ENCODE measurements at places on chromosomes 12 and 14.

- no peak for DNase-seq
Measured at GRCh38 chr12:26128168-26128567, 3.3 kb upstream of the BHLHE41 start.

GRCh38 chr14:60695327-60695726, 28.8 kb downstream of the SIX4 start:
- no peak for DNase-seq

- no peak for DNase-seq
Measured at GRCh38 chr12:64810831-64811230, 13.6 kb upstream of the TBC1D30 start.

DNA sequence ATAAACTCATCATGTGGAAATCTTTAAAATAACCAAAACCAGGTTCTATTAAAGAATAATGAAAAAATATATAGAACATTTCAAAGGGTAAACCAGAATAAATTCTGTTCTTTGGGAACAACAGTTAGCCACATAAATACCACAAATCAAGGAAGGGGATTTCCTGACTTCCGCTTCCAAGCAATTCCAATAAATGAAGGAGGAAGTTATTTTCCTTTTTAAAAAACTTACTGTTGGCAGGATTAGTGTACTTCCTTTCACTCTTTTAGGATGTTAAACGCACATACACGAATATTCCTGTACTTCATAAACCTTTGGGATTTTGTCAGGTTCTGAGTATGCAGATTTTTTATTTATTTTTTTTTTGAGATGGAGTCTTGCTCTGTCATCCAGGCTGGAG, 13.7 kb upstream of the LIMA1 start:
- no peak for DNase-seq

GRCh38 chr12:81128930-81129554, 51.2 kb downstream of the ACSS3 start:
- no peak for DNase-seq

- no peak for DNase-seq
Measured at GRCh38 chr12:69821456-69822159, 3.4 kb upstream of the MYRFL start.

GRCh38 chr12:67354322-67354721, 85.2 kb downstream of the CAND1 start:
- no peak for DNase-seq

- DNase-seq, result no peak
Measured at GRCh38 chr14:75697918-75698317, 36.9 kb downstream of the TTLL5 start.

- DNase-seq, result no peak
Measured at GRCh38 chr12:8081251-8081920, 688 bp upstream of the NECAP1 start.

DNA sequence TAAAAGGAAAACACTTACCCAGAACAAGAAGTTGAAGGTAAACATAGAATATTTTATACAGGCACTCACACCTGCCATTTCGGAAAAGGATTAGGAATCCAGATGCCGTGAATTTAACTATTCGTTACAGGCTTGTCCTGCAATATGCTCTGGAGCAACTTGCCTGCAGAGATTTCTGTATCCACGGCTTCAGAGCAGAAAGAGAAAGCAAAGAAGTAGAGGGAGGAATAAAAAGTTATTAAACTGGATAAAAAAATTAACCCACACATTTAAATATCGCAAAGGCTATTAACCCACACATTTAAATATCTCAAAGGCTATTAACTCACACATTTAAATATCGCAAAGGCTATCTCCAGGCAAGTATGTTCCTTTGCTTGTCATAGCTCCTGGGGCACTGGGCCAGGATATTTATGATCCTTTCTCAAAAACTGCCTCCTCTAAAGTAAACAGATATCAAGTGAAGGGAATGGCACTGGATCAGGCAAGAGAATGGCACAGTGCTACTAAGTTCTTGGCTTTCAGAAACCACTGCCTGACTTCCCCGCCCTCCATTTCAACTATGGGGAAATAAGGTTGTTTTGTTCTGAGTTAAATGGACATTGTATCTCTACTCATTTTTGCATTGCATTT, at the start of gene TSPAN8:
TSPAN8 (minus strand) TSS at position 399 of the 633 bp plus-strand sequence; CDS start at position 78, 321 bp downstream.
- DNase-seq, result no peak

GRCh38 chr12:120618954-120619615, 21.3 kb upstream of the CABP1 start:
- DNase-seq, result no peak

GRCh38 chr12:120339256-120339655, 11.7 kb upstream of the PLA2G1B start:
- DNase-seq, result no peak

DNA sequence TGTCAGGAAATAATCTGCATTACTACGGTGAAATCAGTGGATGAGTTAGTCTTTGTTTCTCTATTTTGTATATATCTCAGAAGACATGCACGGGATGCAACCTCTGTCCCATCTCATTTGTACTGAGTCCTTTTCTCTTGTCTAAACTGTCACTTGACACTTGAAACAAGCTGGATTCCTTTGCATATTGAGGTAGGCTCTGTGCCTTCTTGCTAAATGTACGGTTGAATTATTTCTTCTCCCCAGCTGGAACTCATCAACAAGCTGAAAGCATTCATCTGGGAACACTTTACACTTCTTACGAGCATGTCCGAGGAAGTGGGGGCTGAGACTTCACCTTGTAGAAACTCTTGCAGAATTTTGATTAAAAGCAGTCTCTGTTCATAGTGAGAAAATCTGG, 119.5 kb downstream of the VEZT start:
- DNase-seq, result no peak

GRCh38 chr12:124603831-124604251, 36.4 kb upstream of the NCOR2 start:
- no peak for DNase-seq

- DNase-seq, result no peak
Measured at GRCh38 chr14:41404126-41404525, 202.6 kb upstream of the LRFN5 start.

GRCh38 chr14:100725587-100726387, 905 bp upstream of the DLK1 start:
- no peak for DNase-seq

GRCh38 chr12:7154042-7154441, 23.9 kb downstream of the CLSTN3 start:
- no peak for DNase-seq

Measured in T follicular helper cell (primary cell).